ENCODE measurements at places on chromosomes 11 and 22. TPM values are rescaled to one million over a fixed set of nuclear protein-coding genes. Genes with fewer than 3 reads are reported as not detected.

APLNR gene
- 88.2 TPM for total RNA-seq

CHST1 gene
- 5.6 TPM for total RNA-seq

DEPDC5 gene
- 15.2 TPM for total RNA-seq

SPA17 gene
- 4.5 TPM for total RNA-seq

LYVE1 gene
- total RNA-seq = 22.3 TPM

MMP8 gene
- total RNA-seq = 0.51 TPM

SCGB1D2 gene
- not detected for total RNA-seq

PGA5 gene
- total RNA-seq = not detected

TMEM191C gene
- total RNA-seq = not detected

SYCE3 gene
- not detected for total RNA-seq

CEP126 gene
- 4.2 TPM for total RNA-seq

AQP11 gene
- 1.4 TPM for total RNA-seq

WNT7B gene
- 6.2 TPM for total RNA-seq

MYO7A gene
- 3.9 TPM for total RNA-seq

ANGPTL5 gene
- total RNA-seq = not detected

CLTCL1 gene
- 60.1 TPM for total RNA-seq
